ENCODE measurements at places on chromosomes 1 and 21.

- DNase-seq, result no peak
These were observed 86.0 kb downstream of the MATN1 start for GRCh38 chr1:30637183-30637980.

DNA sequence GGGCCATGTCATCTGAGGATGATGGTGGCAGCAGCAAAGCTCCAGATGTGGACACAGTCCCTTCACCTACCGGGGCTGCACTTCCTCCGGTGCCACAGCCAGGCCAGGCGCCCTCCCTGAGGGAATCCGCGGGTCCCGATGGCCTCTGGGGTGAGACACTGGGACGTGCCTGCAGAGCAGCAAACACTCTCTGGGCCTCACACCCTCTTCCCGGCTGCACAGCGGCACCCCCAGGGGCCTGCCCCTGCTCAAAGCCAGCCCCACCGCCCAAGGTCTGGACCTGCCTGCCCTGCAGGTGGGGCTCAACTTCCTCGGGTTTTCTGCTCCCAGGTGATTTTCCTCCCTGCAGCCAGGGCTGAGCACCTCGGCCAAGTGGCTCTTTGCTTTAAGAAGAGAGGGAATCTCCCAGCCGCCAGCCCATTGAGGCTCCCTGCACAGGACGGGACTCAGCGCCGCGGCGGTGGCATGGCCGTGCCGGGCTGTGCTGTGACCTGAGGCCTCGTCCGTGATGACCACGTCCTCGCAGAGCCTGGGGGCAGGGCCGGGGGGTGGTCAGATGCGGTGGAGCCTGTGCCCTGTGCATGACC is 21.3 kb upstream of the COL18A1 start:
- DNase-seq, result no peak

GRCh38 chr1:185342672-185343259 is 25.7 kb upstream of the IVNS1ABP start:
- DNase-seq, result no peak

DNA sequence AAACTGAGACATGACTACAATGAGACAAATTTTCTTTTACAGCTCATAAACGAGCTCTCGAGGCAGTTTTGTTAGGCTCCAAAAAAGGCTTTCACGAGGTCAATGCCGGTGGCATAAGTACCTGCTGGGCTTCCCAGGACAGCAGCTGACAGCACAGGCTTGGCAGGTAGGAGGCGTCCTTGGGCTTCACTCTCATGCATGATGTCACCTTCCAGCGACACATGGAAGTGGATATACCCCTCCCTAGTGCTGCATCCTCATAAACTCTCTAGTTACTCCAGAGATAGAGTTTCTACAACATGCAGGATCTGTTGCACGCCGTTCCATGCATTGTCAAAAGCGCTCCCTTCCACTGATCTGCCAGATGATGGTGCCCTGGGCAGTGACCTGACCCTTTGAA is 112.5 kb upstream of the PAXBP1 start:
- no peak for DNase-seq

DNA sequence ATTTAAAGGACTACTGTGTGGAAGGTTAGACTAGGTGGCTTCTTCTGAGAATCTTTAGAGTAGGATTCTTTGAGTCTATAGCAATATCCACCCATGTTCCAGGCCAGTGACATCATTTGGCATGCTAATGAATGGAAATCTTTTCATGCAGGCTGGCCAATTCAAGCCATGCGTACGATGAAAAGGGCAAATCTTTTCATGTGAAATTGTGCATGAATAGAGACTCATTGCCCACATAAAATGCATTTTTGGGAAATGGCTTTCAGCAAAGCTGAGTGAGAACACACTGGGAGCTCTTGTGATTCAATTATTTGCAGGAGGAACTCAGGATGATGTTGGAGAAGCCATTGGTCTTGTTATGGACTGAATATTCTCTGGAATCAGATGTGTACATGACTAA is 324.9 kb upstream of the DAB1 start:
- DNase-seq, result no peak

DNA sequence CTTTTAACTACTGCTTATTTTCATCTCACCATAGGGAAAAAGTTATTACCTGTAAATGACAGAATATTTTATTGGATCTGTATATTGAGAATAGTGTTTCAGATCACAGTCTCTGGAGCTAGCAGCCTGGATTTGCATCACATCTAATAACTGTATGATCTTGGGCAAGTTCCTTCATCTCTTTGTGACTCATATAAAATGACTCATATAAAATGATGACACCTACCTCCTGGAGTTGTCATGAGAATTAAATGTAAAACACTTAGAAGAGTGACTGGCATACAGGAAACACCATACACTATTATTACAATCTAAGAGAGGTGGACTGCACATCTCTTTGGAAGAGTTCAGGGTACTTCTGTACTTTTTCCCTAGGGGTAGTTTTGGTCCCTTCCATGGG is 421.3 kb downstream of the NEGR1 start:
- DNase-seq, result no peak

DNA sequence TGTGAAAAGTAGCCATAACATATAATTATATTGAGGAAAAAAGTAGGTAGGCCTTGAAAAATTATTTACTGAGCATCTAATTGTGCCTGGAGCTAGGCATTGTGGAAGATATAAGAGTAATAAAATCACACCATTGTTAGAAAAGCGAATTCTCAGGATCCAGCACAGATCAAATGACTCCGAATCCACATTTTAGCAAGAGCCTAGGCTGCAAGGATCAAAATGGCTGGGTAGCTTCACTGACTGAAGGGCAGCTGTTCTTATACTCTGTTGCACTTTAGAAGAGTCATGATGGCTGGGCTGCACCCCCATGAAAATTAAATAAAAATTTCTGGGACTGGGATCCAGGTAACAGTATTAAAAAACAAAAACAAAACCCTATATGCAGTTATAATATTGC is 67.6 kb upstream of the HMCN1 start:
- DNase-seq, result no peak

DNA sequence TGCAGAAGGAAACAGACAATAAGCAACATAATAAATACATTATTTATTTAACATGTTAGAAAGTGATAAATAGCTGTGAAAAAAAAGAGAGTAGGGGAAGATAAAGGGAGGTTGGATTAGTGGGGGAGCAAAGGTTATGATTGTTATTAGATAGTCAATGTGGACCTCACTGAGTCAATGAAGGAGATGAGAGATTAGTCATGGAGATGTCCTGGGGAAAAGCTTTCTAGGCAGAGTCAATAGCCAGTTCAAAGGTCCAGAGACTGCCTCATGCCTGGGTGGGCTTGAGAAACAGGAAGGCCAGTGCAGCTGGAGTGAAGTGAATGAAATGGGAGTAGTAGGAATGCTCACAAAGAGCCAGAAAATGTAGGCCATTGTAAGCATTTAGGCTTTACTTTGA is 187.1 kb upstream of the CACYBP start:
- no peak for DNase-seq

GRCh38 chr1:100543640-100544039 is 5.7 kb downstream of the GPR88 start:
- peak; percentile 62 for DNase-seq

DNA sequence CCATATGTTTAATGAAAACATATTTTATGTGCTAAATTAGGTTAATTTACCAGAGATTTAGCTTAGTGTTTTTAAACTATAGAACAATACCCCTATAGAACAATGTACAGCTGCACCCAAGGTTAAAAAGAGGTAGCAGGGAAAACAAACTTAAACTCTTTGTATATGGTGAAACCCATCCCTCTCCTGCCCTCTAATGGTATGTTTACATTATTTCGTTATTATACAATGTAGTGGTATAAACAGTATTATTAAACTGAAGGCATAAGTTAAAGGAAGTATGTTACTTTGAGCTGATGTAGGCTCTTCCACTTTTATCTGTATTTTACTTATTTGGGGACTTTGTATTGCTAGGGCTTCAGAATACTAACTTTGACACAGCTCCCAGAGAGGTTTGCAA is 16.7 kb upstream of the ZYG11A start:
- peak; percentile 47 for DNase-seq

DNA sequence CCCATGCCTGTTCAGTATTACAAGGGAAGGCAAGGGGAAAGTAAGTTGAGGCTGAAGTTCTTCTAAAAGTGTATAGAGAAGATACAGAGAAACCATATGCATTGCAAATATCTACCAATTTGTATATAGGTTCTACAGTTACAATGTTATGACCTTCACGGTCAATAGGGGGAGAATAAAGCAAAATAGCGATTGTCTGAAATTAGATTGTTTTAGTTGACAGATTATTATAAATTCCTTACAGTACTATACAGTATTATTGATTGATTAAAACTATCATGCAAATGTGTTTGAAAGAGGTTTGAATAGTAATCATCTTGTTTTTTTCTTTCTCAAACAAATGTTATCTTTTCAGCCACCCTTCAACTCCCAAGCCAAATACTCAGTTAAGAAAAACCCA is 13.7 kb upstream of the BRINP3 start:
- DNase-seq, result peak; percentile 7

DNA sequence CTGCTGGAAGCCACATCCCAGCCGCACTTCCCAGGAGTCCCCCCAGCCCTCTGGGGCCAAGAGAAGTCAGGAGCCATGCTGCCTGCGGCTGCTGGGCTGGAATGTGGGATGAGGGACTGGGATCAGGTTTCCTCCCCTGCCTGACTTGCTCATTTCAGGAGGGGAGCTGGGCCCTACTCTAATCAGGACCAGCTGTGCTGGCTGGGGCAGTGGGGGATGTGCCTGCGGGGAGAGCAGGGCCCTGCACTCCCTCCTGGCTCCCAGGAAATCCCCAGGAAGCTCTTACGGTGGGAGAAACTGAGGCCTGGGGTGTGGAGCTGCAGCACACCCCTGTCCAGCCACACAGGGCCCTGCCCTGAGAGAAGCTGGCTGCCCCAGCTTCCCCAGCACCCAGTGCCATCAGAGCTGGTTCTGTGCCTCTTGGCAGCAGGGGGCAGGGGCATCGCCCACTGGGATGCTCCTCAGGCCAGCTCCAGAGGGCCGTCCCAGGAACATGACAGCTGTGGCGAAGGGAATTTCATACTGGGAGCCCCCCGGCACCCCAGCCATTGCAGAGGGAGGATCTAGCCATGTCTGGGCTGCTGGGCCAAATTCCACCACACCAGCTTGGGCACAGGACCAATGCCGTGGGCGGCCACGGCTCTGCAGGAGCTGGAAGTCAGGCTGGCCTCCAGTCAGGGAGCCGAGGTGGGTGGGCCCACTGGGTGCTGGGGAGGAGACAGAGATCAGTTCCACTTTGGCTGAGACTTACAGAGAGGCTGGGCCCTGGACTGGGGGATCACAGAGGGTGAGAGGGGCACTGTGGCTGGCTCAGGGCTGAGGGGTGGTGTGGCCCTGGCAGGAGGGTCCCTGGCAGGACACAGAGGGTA is 21.3 kb upstream of the PRSS38 start:
- no peak for DNase-seq

DNA sequence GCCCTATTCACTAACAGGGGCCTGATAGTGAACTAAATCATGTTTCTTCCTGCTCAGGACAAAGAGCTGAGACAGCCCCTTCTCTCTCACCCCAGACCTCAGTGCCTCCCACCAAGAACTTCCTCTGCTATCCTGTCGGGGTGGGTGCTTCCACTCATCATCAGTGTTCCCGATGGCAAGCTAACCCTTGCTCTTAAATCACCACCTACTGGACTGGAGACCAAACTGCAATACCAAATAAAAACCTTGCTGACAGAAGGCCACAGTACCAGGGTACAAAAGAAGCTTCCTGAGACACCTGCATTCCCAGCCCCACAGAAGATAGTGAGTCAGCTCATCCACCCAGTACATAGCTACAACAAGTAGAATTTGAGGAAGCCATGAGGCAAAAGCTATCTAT is 799.5 kb downstream of the LTN1 start:
- peak; percentile 6 for DNase-seq

DNA sequence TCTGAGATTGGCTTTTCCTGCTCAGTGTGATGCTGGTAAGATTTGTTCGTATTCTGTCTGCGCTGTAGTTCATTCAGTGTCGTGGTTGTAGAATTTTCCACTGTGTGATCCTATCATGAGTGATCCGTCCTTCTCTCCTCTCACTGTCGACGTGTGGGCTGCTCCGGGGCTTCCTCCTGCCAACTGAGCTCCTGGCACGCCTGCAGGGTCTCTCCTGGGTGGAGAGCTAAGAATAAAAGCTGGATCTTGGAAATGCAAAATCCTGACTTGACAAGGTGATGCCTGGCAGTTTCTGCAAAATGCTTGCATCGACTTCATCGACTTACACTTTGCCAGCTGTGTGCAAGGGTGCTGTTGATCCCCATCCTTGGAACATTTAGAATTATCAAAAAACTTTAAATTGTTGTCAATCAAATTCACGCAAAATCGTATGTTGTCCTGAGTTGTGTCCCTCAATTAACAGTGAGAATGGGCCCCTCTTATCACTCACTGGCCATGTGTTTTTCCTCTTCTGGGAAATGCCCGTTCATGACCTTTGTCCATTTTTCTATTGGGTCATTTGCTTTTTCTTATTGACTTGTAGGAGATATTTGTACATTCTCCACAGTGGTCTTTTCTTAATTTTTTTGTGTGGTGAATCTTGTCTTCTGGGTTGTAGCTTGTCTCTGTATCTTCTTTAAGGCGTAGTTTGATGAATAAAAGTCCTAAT is 125.5 kb downstream of the CRYAA start:
- no peak for DNase-seq

DNA sequence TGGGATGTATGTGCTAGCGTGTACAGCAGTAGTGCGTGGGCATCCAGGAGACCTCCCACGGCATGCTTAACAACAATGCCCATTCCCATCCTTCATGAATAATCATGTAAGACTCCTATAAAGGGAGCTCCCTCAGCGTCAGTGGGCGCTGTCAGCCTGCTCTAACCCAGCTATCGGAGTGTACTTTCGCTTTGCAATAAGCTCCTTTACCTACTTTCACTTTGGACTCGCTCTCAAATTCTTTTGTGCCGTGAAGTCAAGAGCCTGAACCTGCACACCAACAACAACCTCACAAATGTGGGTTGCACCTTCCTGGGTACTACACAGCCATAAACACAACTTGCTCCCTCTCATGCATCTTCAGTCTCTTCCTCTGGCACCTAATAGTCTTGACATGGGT is 114.8 kb upstream of the PAXBP1 start:
- no peak for DNase-seq

GRCh38 chr1:210696709-210697108 is 368.0 kb downstream of the HHAT start:
- DNase-seq, result no peak

DNA sequence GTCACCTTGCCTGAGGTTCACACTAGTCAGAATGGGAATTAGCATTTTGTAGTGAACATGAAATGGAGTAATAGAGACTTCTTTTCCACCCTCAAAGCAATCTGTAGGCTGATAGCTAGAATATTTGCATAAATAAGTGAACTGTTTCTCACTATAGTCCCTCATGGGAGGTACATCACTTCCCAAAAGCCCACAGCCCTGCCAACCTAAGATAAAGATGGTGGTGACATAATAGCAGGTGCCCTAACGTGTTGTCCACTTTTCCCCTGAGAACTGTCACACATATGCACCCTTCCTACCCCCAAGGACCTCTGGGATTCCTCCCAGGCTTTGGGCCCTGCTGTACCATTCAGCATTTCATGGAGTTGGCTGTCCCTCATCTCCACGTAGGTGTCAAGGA is 4.4 kb downstream of the TMEM35B start:
- peak; percentile 33 for DNase-seq

GRCh38 chr1:45238846-45239245 is 32.4 kb upstream of the ZSWIM5 start:
- no peak for DNase-seq

GRCh38 chr1:36327421-36328087 is 4.1 kb upstream of the EVA1B start:
- DNase-seq, result no peak

Measured in NAMALWA (cell line).